CD8-positive, alpha-beta T cell (primary cell): ENCODE measurements at places on chromosomes 1 and 21.

DNA sequence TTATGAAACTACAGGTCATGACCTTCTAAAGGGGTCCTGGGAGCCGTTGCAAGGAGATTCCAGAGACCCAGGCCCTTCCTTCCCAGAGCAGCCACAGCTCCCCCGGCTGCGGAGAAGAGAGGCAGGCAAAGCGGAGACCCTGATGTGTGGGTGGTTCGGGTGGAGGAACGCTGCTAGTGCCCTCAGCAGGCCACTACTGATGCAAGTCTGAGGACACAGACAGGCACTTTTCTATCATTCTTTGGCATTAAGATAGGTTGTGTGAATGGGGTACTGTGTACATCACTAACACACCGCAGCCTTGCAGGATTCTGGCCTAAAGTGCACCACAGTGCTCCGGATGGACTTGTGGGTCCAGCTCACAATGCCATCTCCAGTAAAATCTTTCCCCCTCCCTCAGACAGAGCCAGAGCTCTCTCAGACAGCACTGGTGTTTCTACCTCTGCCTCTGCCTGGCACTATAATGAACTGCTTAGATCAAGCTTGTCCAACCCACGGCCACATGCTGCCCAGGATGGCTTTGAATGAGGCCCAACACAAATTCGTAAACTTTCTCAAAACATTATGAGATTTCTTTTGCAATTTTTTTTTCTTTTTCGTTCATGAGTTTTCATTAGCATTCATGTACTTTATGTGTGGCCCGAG lies 121.4 kb downstream of the TGFBR3 start:
- no peak for DNase-seq

DNA sequence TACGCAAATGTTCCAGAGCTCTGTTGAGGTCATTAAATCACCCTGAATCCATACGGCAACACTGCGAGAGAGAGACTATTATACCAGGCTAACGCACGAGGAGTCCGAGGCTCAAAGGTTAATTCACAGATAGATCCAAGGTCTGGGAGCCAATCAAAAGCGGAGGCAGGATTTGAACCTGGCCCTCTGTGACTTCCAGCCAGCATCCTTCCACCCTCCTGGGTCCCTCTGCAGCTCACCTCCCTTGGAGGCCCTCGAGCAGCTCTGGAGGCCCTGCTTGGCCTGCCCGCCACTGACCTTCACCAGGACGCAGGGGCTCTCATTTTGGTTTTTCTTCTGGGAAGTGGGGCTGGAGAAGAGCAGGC lies 42.1 kb downstream of the KIAA1614 start:
- no peak for DNase-seq

DNA sequence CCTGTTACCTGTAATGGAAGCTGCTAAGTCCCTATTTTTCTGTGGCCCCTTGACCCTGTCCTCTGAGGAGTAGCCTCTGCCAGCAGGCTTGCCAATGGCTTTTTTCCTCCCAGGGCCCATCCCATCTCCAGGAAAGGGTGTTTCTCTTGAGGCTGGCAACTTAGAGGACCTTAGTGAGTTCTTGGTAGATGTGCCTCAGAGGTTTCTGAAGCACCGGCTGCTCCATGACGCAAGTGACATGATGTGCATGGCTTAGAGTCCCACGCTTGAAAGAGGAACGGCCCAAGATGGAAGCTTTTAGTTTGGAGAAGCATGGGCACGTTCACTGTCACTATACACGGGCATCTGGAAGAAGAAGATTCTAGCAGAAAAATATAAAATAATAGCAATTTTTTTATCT lies 63.0 kb downstream of the TGFB2 start:
- DNase-seq: no peak

GRCh38 chr1:167929725-167930124 lies 6.8 kb upstream of the DCAF6 start:
- DNase-seq: no peak

DNA sequence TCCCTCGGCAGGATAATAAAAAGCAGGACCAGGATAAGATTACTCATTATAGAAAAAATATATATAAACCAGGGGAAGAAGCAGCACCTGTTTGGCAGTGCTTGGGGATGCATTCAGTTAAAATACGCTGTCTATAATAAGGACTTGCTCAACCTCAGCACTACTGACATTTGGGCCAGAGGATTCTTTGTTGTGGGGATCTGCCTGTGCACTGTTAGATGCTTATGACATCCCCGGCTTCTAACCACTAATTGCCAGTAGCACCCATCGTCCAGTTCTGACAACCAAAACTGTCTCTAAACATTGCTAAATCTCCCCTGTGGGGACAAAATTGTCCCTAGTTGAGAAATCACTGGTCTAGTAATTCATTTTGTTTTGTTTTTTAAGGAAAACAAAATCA lies 242.1 kb downstream of the SLC45A1 start:
- DNase-seq: no peak

- DNase-seq: no peak
Measured at GRCh38 chr1:185926588-185926987, 192.4 kb downstream of the HMCN1 start.

DNA sequence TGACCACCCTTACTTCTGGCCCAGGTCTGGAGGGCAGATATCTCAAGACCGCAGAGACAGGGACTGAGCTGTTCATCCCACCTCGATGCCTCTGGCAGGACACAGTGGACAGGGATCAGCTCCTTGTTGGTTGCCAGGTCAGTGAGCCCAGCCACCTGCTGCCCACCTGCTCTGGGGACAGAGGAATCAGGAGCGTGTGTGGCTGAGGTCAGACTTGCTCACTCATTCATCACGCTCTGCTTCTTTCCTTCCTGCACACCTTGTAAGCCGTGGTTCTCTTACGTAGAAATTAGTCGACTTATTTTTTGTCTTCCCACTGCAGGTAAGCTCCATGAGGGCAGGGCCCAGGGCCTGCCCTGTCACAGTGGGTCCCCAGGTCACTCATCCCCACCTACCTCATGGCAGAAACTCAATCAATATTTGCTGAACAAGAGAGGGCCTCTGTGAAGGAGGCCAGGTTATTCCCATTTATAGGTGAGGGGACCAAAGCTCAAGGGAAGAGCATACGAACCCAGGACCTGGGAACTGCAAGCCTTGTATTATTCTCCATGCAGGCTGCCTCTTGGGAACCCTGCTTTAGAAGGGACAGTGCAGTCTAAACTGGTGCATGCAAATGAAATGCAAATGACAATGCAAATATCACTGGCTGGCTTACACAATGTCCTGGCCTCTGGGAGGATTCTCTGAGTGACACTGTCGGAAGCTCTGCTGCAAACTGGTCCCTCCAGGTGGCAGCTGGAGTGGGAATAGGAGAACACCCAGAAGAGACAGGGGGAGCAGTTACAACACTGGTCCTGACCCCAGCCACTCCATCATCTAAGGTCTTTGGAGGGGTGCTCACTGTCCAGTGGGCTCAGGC lies 58.4 kb upstream of the PAX7 start:
- DNase-seq: no peak

DNA sequence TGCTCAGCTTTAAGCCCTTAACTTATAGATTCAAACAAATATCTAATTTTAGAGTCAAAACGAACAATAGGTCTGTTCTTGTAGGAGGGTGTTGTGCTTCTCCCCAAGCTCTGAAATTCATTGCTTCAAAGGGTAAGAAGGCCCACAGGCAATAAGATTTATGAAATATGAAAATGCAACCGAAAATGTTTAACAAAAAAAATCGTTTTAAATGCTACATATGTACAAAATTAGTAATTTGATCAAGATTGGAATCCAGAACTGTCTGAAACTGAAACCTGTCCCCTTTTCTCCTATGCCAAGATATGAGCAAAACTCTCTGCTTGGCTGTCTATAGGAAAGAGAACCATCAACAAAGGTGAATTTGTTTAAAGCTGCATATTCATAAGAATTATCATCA lies 534.3 kb downstream of the PLPP3 start:
- no peak for DNase-seq

DNA sequence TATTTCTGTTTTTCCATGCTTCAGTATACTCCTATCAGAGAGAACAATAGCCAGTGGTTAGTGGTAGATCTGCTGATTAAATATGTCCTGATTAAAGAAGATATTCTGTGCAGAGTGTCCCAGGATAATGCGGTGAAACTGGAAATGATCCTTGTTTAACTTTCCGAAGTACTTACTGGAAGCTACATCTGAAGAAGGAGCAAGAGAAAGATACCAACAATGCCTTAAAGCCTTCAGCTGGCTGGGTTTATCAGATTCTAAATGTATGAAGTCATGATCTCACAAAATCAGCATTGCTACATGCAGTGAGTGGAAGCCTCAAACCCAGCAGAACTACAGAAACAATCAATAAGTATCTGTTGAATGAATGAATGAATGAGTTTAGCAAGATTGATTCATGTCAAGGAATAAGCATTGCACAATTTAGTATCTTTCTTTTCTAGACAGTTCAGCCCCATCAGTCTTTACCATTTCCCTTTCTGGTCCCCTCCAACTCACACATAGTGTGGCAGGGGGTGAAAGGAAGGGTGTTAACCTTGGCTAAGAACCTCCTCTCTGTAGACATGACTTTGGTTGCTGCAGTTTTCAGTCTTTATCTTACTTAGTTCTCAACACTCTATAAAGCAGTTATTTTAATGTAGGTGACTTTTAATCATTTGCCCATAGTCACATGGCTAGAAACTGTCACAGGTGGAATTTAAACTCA lies 24.7 kb upstream of the DNASE2B start:
- DNase-seq: no peak

DNA sequence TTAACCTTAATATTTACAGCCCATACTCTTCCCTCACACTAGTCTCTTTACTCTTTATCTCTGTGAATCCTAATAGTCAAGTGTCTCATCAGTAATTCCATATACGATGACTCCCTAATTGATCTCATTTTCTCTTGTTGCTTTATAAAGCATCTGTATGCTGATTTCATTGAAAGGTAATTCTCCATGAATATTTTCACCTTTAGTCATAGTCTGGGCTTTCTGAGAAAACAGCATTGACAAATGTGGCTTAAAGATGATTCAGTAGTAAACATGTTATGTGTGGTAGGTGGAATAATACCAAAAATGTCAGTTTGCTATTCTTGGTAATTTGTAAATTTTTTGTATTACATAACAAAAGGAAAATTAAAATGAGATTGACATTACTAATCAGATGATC lies 1176.5 kb downstream of the NCAM2 start:
- DNase-seq: no peak

- DNase-seq: no peak
Measured at GRCh38 chr1:52237430-52237829, 95.5 kb downstream of the ZFYVE9 start.

- DNase-seq: no peak
Measured at GRCh38 chr1:157233131-157233530, 94.9 kb upstream of the ETV3 start.
